ENCODE measurements at places on chromosomes 7 and 10.

GRCh38 chr7:1415389-1415990, 43.8 kb downstream of the MICALL2 start:
- no peaks in the 10 kb centered on the region for H3K27me3 ChIP-seq
- no peak overlapping the region for H3K27ac ChIP-seq
- H3K4me3 ChIP-seq = no peak overlapping the region
- no peaks in the 10 kb centered on the region for H3K4me1 ChIP-seq

DNA sequence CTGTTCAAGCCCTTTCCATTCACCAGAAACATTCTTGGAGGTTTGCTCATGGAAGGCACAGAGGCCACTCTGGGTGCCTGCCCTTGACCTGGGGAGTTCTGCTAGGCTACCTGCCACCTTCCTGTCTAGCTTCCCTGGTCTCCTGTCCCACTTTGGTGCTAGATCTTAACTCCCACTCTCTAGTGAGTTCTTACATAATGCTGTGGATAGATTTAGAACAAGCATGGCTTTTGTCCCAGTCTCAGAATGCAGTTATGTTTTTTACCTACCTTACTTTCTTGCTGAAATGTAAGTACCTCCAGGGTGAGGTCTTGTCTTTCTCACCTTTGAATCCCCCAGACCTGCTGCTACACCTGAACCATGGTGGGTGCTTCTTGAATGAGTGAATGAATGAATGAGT, 1252.3 kb downstream of the TYW1 start:
- no peak overlapping the region for H3K4me3 ChIP-seq
- H3K27ac ChIP-seq = no peak overlapping the region
- no peaks in the 10 kb centered on the region for H3K36me3 ChIP-seq
- no peaks in the 10 kb centered on the region for H3K4me1 ChIP-seq
- DNase-seq = no peak
- H3K27me3 ChIP-seq = no peaks in the 10 kb centered on the region

DNA sequence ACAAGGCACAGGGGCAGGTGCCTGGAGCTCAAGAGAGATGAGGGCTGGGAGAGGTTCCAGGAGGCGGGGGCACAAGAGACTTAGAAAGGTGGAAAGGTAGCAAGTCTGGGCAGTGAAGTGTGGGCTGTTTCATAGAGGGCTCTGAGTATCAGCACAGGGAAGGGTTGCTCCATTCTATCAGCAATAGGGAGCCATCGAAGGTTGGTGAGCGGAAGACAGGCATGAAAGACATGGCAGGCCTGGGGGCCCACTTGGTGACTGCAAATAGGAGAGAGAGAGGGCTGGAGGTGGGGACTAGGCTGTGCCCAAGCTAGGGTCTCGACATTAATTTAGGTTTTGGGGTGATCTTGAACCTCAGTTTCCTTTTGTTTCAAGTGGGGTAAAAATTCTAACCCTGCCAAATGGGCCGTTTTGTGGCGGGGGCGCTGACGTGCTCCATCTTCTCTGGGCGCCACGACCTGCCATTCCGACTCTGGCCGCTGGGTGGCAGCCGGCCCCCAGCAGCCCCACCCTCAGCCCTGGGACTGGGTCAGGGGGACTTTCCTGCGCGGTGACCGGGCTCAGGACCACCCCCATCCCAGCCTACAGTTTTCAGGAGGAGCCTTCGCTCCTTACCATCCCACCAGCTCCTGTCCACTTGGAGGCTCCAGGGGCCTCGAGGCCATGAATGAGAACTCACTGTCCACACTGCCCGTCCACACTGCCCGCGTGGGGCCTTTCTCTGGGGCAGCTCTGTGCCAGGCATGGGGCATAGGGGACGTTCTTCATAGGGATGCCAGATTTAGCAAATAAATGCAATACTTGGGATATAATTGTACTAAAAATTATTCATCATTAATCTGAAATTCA, 37.2 kb upstream of the PCBD1 start:
- peak; percentile 45 for DNase-seq
- no peak overlapping the region for H3K27ac ChIP-seq
- no peaks in the 10 kb centered on the region for H3K27me3 ChIP-seq
- H3K4me1 ChIP-seq = no peaks in the 10 kb centered on the region
- H3K36me3 ChIP-seq = no peaks in the 10 kb centered on the region

DNA sequence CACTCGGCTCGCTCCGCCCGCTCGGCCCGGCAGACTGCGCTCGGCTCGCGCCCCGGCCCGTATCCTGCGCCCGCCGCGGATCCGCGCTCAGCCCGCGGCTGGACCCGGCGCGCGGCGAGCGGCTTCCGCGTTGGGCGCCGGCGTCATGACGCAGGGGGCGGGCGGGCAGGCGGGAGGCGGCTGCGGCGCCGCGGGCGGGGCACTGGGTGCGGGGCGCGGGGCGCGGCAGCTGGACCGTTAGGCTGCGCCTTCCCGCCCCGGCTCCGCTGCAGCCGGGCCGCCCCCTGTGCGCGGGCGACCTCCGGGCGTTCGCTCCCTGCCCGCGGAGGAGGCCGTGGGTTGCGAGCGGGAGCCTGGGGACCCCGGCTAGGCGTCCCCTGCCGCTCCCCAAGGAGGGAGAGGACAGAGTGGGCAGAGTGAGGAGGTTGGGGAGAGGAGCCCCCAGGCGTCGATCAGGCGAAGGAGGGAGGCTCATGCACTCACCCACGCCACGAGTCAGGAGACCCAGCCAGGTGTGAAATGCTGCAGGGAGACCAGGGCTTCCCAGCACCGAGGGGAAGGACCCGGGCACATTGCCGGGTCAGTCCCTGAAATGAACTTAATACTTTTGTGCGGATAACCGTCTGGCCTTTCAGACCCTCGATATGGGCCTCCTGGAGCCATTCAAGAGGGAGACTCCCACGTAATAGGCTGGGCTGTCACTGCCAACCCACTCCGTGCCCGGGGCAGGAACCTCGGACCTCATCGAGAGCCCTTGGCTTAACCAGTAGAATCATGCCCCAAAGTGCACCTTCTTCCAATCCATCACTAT, at the start of gene PIP4K2A:
TSS of gene PIP4K2A (minus strand) at position 100 of the 811 bp plus-strand sequence. CDS start 252 bp downstream, outside the sequence.
- peak within 1 kb of the TSS; percentile 50 for H3K27ac ChIP-seq
- H3K4me3 ChIP-seq = peak within 1 kb of the TSS; percentile 99
- no peaks in the 10 kb centered on the region for H3K27me3 ChIP-seq
- peak; percentile 79 for DNase-seq
